ENCODE measurements at places on chromosomes 12 and 14. TPM values are rescaled to one million over a fixed set of nuclear protein-coding genes. Genes with fewer than 3 reads are reported as not detected.

DNA sequence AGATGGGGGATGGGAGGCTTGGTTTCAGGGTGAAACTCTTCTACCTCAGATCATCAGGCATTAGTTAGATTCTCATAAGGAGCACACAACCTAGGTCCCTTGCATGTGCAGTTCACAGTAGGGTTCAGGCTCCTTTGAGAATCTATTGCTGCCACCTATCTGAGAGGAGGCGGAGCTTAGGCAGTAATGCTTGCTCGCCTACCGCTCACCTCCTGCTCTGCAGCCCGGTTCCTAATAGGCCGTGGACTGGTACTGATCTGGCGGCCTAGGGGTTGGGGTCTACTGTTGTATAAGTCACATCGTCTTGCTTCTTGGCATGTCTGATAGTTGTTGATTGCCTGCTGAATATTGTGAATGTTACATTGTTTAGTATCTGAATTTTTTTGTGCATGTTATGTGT, 12.2 kb downstream of the SCYL2 start:
- no peak for DNase-seq

- DNase-seq: no peak
These were observed 49.7 kb upstream of the OVCH1 start for GRCh38 chr12:29547151-29547632.

- DNase-seq: peak; percentile 91
These were observed 1.2 kb upstream of the GAPDH start for GRCh38 chr12:6532927-6533652.

GRCh38 chr12:20508962-20509361, 140.6 kb downstream of the PDE3A start:
- no peak for DNase-seq

GRCh38 chr14:68795597-68796417, 2.9 kb upstream of the ZFP36L1 start:
- DNase-seq: peak; percentile 82

- no peak for DNase-seq
These were observed 6.6 kb downstream of the PPP4R4 start for GRCh38 chr14:94180655-94181271.

KRT75 gene
- total RNA-seq: not detected

GRCh38 chr12:57602544-57602943, 2.1 kb upstream of the DTX3 start:
- no peak for DNase-seq

TMEM179 gene
- 0.73 TPM for total RNA-seq

CACNA1C gene
- total RNA-seq: 21.9 TPM

DNA sequence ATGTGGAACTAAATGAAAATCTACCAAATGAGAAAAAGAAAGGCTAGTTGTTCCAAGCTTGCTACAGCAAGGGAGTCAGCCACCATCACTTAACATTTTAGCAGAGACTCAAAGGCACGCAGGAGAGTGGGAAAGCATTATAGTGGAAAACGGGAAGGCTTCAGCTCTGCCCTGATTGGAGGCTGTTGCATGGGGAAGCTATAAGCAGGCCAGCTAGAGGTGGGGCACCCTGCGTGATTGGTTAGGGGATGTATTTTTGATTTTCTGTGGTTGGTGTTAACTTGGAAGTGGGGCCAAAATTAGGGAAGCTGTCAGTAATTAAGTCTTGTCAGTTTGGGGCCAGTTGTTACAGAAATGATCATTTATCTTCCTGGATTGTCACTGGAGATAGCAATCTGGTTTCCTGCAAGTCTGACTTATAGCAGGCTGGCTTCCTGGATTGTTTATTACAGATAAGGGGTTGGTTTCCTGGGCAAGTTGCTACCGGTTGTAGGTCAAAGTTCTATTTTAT, 93.9 kb downstream of the FAR2 start:
- peak; percentile 43 for DNase-seq

ADCY4 gene
- 38.2 TPM for total RNA-seq

GLT8D2 gene
- total RNA-seq: 7.5 TPM

- DNase-seq: no peak
These were observed 110.5 kb downstream of the GPR135 start for GRCh38 chr14:59354666-59355065.

EXOC3L4 gene
- 4.0 TPM for total RNA-seq

DNA sequence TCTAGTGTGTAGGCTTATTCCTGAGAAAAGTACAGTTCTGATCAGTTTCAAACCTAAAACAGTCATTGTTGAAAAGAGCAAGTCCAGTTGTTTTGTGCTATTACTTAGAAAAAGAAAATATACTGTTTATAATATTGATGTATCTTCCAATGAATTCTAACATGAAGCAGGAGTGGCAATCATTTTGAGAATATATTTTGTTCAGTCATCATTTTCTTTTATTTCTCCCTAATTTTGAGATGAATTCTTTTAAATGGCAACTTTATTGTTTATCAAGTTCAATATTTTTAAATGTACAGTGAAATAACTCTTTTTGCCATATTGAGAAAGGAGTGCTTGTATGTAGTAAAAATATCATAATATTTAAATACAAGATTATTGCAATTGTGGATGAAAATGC, 862.2 kb upstream of the MDGA2 start:
- no peak for DNase-seq

FLVCR2 gene
- total RNA-seq: 20.2 TPM

WNT1 gene
- not detected for total RNA-seq

KRT82 gene
- total RNA-seq: not detected

GRCh38 chr14:24279301-24280186, 8.1 kb upstream of the RABGGTA start:
- DNase-seq: no peak

ARMH4 gene
- total RNA-seq: 9.7 TPM

TAS2R9 gene
- not detected for total RNA-seq

GRCh38 chr12:51083126-51083833, at the start of gene CSRNP2:
Gene CSRNP2, minus strand, starts transcription at chr12:51083596. Its CDS starts 7,035 bp downstream, at chr12:51076561.
- DNase-seq: peak; percentile 97

PAX9 gene
- 0.35 TPM for total RNA-seq

DNA sequence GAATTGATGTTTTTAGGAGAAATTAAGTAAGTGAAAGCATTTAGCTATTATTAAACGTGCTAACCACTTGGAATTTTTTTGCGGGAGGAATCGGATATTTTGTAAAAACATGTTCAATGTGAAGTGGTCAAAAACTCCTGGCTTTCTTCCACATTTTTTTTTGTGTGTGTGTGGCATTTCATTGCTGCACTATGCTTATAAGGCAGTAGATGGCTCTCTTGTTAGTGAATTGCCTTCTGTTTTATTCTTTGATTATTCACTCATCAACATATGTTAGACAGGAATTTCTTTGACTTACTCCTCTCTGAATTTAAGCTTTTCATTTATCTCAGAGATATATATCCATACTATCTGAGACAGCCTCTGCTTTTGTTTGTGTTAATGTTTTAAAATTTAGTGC, 71.3 kb downstream of the DERA start:
- DNase-seq: no peak

TTC6 gene
- total RNA-seq: 7.1 TPM

GRCh38 chr14:86115972-86116371, 586.0 kb downstream of the FLRT2 start:
- DNase-seq: no peak

SMCO2 gene
- 0.52 TPM for total RNA-seq

PLA2G1B gene
- total RNA-seq: 4.7 TPM
